Activated CD8-positive, alpha-beta memory T cell treated with anti-CD3 and anti-CD28 coated beads for 1 hour (primary cell): ENCODE measurements at places on chromosomes 6 and 20.

DNA sequence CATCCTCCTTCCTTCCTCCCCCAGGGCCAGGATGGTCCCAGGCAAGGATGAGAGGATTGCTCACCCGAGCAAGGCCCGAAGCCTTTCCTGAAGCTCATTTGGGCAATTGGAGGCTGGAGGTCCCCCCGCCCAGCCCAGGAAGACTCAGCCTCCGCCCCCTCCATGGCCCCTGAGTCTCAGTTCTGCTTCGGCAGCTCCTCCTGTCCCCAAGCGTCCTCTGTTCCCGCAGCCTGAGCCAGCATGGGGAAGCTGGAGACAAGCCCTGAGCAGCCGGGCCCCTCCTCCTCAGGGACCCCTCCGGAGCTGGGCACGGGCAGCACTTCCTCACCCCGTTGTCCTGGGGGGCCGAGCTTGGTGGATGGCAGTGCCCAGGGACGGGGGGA, 26.0 kb downstream of the SLC17A9 start:
- no peak for DNase-seq

- no peak for DNase-seq
Measured at GRCh38 chr20:51563486-51564332, 21.2 kb upstream of the NFATC2 start.

GRCh38 chr6:96716221-96716620, 121.1 kb downstream of the GPR63 start:
- DNase-seq, result no peak

DNA sequence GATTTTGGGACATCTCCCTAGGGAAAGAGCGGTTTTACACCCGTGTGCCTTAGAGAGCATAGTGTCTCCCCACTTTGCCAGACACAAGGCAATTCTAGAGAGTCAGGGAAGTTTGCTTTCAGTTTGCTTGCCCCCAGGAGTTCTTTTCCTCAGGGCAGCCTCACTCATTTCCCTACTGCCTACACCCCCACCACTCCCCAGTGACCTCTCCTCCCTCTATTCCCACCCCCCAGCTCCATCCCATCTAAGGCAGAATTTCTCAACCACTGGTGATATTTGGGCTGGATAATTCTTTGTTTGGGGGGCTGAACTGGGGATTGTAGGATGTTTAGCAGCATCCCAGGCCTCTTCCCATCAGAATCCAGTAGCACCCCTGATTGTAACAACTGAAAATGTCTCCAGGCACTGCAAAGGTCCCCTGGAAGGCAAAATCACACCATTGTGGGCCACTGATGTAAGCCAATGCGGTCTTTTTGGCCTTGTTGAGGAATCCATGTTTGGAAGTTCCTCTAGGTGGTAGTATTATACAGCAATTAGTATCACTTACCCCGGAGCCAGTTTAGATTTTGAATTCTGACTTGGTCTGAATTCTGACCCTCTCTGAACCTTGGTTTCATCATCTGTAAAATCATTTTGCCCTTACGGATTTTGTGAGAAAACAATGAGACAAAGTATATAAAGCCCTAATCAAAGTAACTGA, 1.3 kb downstream of the EPPIN start:
- DNase-seq, result no peak

- DNase-seq, result no peak
Measured at GRCh38 chr6:25627001-25627400, 25.0 kb upstream of the SCGN start.
